ENCODE measurements at places on chromosomes 5 and 9. TPM values are rescaled to one million over a fixed set of nuclear protein-coding genes. Genes with fewer than 3 reads are reported as not detected.
A peak's percentile ranks its signal among the peaks of the same experiment; 100 is the strongest.

DNA sequence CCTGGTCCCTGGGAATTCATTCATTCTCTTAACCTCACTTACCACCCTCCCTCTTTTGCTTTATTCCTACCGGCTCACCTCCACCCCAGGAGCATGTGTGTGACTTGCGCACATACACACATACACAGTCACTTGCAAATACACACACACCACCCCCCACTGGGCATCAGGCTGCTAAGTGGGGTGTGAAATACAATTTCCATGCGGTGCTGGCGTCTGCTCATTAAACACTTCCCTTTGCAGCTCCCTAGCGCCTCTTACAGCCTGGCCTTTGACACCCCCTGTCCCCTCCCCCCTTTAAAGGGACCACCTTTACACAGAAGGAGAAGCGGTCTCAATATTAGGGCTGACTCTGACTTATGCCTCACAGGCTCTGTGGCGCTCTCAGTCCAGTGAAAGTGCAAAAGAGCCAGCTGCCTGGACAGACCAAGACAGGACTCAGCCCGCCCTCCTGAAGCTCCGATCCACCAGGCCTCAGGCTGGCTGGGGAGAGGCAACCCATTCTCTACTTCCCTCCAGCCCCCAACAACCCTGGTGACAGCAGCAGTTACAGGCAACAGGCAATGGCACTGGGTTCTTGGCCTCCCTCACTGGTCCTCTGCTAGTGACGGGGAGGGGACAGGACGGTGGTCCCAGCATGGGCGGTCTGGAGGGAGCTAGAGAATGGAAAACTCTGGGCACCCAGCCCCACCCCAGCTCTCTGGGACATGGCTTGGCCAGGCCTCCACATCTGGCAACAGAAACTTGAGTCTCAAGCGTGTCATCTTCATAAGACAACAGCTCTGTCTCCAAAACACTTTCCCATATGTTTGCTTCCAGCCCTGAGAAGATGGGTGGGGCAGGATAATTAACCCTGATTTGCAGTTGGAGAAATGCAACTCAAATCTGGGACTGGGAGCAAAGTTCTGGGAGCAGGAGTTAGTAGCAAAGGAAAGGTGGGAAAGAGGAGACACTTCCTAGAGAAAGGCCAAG is 12.0 kb downstream of the ENHO start:
- DNase-seq: no peak

DNA sequence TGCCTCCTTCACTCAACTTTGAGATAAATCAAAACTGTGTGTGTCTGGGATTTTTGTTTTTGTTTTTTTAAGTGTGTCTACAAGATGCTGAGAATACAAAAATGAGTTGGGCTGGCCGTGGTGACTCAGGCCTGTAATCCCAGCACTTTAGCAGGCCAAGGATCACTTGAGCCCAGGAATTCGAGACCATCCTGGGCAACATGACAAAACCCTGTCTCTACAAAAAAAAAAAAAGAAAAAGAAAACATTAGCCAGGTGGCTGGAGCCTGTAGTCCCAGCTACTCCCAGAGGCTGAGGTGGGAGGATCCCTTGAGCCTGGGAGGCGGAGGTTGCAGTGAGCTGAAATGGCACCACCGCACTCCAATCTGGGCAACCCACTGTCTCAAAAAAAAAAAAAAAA is 21.0 kb downstream of the HNRNPK start:
- no peak for DNase-seq

GRCh38 chr9:104971511-104971910 is 43.6 kb upstream of the ABCA1 start:
- no peak for DNase-seq

- no peak for DNase-seq
Measured at GRCh38 chr5:39517800-39518199, 93.0 kb upstream of the DAB2 start.

DNA sequence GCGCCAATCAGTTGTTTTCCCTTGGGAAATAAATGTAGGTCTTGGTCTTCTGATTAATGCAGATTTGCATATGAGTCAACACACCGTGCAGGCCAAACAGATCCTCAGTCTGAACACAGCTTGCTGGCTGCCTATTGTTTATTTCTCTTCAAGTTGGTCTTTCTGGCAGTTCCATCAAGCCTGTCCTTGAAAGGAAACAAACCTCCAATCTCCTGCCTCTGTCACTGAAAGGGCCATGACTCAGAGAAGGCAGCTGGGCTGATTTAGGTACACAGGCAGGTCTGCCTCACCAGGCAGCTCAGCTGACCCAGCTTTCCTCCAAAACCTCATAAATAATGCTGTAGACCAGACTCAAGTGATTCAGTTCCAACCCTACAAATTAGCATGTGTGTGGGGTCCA is 175.9 kb downstream of the MAN2A1 start:
- DNase-seq: peak; percentile 6

DNA sequence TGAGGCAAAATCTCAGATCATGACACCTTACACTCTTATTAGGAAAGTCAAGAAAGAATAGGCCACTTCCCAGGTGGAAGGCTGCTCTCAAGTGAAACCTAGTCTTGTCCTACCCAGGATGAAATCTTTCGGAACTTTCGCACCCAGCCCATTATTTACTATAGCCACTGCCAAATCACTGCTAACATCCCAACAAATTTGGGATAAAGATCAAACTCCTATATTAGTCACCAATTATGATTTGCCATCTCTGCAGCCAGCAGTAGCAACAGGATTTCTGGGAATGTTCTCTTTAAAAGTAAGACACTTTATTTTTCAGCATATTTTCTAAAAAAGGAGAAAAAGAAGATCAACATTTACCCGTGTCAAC is 224.6 kb downstream of the GAS1 start:
- DNase-seq: no peak

GRCh38 chr9:36116593-36116992 is 19.9 kb upstream of the GLIPR2 start:
- DNase-seq: no peak

- DNase-seq: no peak
Measured at GRCh38 chr9:108113596-108113995, 624.0 kb upstream of the KLF4 start.

GRCh38 chr9:113509463-113509862 is 45.9 kb downstream of the RGS3 start:
- no peak for DNase-seq

DNA sequence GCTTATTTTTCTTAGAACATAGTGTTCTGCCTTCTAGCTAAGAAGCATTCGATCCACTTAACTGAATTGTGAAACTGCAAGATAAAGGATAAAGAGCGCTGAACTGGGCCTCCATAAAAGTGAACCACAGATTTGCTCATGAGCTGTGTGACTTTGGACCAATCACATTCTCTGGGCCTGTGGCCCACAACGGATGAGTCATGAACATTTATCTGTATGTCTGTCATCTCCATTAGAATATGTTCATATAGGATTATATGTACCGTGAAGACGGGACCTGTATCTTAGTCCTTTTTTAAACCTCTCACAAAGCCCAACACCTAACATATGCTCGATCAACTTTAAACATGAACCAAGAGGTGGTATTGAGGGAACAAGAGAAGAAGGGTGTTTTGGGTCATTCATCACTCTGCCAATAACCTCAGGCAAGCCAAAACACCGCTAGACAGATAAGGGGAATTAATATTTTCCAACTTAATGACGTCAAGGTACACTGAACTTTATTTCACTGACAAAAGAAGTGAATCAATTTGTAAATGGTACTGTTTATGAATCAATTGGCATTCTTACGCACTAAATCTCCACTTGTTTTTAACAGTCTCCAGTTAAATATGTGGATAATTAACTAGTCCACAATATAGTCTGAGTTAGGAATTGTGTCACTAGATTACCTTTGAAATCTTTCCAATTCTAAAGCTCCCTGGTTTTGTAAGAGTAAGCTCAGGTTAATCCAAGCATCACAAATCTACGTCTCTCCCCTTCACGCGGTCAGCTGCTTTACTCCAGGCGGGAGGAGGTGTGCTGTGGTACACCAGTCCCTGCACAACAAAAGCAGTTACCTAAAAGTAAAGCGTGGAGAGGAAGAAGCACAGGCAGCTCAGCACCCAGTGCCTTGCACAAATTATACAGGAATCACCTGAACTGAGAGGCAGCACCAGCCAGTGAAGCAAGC is 1.6 kb downstream of the TMEM245 start:
- peak; percentile 66 for DNase-seq

DNA sequence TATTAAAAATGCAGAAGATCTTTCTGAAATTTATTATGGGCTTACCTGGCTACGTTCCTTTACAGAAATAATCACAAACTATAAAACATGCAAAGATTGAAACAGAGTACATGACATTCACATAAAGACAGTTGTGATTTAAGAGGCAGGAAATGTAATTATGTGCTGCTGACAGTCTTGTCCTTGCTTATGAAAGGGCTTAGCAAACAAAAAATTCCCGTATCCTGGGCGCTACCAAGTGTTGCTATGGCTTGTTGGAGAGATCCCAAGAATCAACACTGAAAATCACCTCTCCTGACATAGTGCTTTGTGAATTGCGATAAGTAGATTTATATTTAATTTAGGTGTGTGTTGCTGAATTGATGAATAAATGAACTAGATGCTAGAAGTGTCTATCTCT is 352.5 kb upstream of the C9orf72 start:
- no peak for DNase-seq

DNA sequence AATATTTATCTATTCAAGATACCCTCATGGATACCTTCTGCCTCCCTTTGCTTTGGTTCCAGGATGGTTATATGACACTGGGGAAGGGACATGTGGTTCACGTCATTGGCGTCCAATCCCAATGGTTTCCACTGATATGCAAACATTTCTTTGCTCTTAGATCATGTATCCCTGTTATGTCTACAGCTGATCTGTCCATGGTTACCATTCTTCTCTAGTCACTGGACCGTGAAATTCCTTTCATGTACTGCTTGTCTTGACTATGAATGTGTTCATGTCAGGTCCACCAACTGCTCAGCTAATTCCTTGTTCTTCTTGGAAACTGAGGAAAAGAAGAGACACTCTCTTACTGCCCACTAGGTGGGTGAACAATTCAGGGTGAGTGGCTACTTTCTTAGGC is 391.1 kb upstream of the ZNF608 start:
- DNase-seq: no peak

- DNase-seq: no peak
Measured at GRCh38 chr5:160315968-160316367, 3.6 kb upstream of the CCNJL start.

CEP78 gene
- 43.6 TPM for total RNA-seq

ADGRD2 gene
- not detected for total RNA-seq

PRR7 gene
- total RNA-seq: 12.1 TPM

C9orf153 gene
- not detected for total RNA-seq

PDCD1LG2 gene
- total RNA-seq: 1.3 TPM

OR4F3 gene
- total RNA-seq: not detected

NOXA1 gene
- total RNA-seq: 1.8 TPM
